ENCODE measurements at places on chromosomes 3 and 15.
A peak's percentile ranks its signal among the peaks of the same experiment; 100 is the strongest.

- H3K4me3 ChIP-seq, result no peak overlapping the region
- H3K4me1 ChIP-seq, result no peaks in the 10 kb centered on the region
- H3K27me3 ChIP-seq, result peaks cover 3% of the 10 kb centered on the region
- DNase-seq, result no peak
- no peak overlapping the region for H3K27ac ChIP-seq
Measured at GRCh38 chr3:10912786-10913185, 79.8 kb upstream of the SLC6A1 start.

- peaks cover 2% of the 10 kb centered on the region for H3K27me3 ChIP-seq
- no peak overlapping the region for H3K27ac ChIP-seq
- DNase-seq, result no peak
- no peak overlapping the region for H3K4me3 ChIP-seq
- no peaks in the 10 kb centered on the region for H3K4me1 ChIP-seq
Measured at GRCh38 chr3:10365791-10366190, 44.9 kb upstream of the SEC13 start.

- no peak for DNase-seq
- H3K27me3 ChIP-seq, result no peaks in the 10 kb centered on the region
- H3K36me3 ChIP-seq, result no peaks in the 10 kb centered on the region
- H3K4me3 ChIP-seq, result no peak overlapping the region
Measured at GRCh38 chr3:34948517-34948916, 690.8 kb upstream of the ARPP21 start.

DNA sequence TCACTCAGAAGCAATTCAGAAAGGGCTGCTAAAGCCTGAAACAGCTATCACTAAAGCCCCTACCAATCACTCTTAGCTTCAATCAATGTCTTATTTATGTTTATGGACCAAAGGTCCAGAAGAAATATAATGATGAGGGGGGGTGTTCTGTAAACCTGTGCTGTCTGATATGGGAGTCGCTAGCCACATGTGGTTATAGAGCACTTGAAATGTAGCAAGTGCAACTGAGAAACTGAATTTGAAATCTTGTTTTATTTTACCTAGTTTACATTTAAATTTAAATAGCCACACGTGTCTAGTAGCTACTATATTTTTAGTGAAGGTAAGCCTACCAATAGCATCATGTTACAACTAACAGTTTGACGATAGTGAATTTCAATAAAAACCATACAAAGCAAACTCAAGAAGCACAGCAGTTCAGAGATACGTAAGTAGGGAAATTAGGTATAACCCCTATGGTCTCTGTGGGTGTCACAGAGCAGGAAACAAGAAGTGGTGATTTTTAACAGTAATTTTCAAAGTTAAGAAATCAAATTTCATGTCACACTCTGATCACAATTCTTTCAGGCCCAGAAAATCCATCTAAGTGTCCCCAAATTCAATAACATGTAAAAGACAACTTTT, 3.6 kb downstream of the POU1F1 start:
- no peaks in the 10 kb centered on the region for H3K36me3 ChIP-seq
- no peak overlapping the region for H3K4me3 ChIP-seq
- H3K27ac ChIP-seq, result no peak overlapping the region
- no peaks in the 10 kb centered on the region for H3K27me3 ChIP-seq
- H3K4me1 ChIP-seq, result peaks cover 31% of the 10 kb centered on the region

GRCh38 chr15:80019168-80019745, 40.2 kb upstream of the ZFAND6 start:
- H3K4me1 ChIP-seq, result peaks cover 19% of the 10 kb centered on the region
- no peak overlapping the region for H3K4me3 ChIP-seq
- H3K27ac ChIP-seq, result peak overlapping the region; percentile 49
- no peak for DNase-seq
- no peaks in the 10 kb centered on the region for H3K36me3 ChIP-seq

- peaks cover 3% of the 10 kb centered on the region for H3K36me3 ChIP-seq
- H3K4me1 ChIP-seq, result peaks cover 19% of the 10 kb centered on the region
- DNase-seq, result no peak
- H3K4me3 ChIP-seq, result no peak overlapping the region
- no peaks in the 10 kb centered on the region for H3K27me3 ChIP-seq
Measured at GRCh38 chr15:88543065-88543776, 3.3 kb downstream of the DET1 start.

- DNase-seq, result no peak
- H3K4me1 ChIP-seq, result no peaks in the 10 kb centered on the region
- H3K27me3 ChIP-seq, result peaks cover 5% of the 10 kb centered on the region
- no peaks in the 10 kb centered on the region for H3K36me3 ChIP-seq
- H3K4me3 ChIP-seq, result no peak overlapping the region
Measured at GRCh38 chr15:101028772-101029438, 109.7 kb downstream of the LRRK1 start.

DNA sequence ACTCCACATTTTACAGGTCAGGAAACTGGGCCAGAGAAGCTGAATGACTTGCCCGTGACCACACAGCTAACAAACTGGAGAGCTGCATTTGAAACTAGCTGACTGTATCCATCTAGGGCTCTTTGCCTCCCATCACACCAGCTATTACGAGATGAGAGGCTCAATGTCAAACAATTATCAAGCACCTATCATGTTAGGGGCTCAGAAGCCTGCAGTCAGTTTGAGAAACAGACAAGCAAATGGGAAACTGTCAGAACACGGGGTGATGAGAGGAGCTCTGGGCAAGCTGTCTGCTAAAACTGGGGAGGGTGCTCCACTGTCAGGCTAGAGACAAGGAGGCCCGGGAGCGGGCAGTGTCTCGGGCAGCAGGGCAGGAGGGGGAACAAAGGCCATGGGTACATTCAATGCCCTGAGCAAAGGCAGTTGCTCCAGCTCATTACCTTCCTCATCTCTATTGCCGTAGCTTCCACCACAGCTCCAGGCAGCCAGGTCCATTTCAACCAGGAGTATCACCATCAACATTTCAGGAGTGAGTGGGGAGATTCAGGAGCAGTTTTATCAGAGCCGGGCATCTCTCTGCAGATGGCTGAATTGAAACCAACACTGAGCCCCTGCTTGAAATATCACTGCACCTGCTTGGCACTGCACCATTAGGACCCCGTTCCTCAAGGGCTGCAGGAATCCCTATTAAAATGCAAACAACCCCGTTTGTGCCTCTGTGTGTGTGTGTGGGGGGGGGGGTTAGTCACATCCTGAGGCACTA, 122.6 kb downstream of the RAB11A start:
- H3K4me3 ChIP-seq, result no peak overlapping the region
- H3K27ac ChIP-seq, result no peak overlapping the region
- DNase-seq, result no peak
- H3K4me1 ChIP-seq, result no peaks in the 10 kb centered on the region
- H3K36me3 ChIP-seq, result no peaks in the 10 kb centered on the region

- DNase-seq, result no peak
- no peaks in the 10 kb centered on the region for H3K4me1 ChIP-seq
- no peaks in the 10 kb centered on the region for H3K36me3 ChIP-seq
- H3K27me3 ChIP-seq, result peaks cover 1% of the 10 kb centered on the region
- H3K27ac ChIP-seq, result no peak overlapping the region
Measured at GRCh38 chr3:181418233-181418632, 293.5 kb upstream of the SOX2 start.

DNA sequence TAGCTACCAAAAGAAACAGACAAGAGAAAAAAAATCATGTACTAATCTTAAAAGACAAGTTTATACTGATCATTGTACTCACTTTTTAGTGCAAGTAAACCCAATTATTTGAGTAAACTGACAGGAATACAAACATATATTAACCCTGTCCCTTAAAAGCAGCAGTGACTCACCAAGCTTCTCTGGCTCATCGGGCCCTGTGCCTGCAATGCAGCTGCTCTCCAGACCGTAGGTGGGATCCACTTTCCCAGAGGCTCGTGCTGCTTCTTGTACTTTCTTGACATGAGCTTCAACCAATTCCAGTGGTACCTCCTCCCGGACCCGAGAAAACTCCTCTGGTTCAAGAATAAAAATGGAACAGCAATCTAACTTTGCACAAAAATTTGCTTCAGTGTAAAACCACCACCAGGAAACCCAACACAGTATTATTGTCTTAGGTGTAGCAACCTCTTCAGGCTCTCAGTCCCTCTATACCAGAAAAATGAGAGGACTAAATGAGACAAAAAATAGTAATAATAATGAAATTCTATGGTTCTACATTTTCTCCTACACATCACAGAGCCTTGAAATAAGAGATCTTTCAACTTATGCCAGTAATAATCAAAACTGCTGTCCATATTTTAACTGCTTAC, 82.6 kb upstream of the CSPG5 start:
- H3K4me3 ChIP-seq, result no peak overlapping the region
- no peaks in the 10 kb centered on the region for H3K4me1 ChIP-seq
- H3K27ac ChIP-seq, result peak overlapping the region; percentile 12
- no peak for DNase-seq

DNA sequence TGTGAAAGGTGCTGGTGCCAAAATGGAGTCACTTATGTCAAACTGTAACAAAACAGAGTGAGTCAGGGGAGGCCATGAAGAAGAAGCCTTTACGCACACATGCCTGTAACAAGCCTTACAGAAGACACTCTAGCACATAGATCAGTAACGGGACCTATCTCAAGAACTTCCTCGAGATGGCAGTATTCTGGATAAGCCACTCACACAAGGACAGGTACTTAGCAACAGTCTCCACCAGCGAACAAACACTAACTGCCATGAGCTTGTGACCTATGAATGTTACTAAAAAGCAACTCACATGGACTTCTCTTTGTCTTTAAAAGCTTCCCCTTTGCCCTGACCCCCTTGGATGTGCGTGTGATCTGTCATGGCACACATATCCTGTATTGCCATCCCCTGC, 235.1 kb downstream of the CD47 start:
- H3K27me3 ChIP-seq, result peaks cover 4% of the 10 kb centered on the region
- H3K27ac ChIP-seq, result no peak overlapping the region
- H3K36me3 ChIP-seq, result no peaks in the 10 kb centered on the region
- H3K4me3 ChIP-seq, result no peak overlapping the region
- H3K4me1 ChIP-seq, result no peaks in the 10 kb centered on the region

DNA sequence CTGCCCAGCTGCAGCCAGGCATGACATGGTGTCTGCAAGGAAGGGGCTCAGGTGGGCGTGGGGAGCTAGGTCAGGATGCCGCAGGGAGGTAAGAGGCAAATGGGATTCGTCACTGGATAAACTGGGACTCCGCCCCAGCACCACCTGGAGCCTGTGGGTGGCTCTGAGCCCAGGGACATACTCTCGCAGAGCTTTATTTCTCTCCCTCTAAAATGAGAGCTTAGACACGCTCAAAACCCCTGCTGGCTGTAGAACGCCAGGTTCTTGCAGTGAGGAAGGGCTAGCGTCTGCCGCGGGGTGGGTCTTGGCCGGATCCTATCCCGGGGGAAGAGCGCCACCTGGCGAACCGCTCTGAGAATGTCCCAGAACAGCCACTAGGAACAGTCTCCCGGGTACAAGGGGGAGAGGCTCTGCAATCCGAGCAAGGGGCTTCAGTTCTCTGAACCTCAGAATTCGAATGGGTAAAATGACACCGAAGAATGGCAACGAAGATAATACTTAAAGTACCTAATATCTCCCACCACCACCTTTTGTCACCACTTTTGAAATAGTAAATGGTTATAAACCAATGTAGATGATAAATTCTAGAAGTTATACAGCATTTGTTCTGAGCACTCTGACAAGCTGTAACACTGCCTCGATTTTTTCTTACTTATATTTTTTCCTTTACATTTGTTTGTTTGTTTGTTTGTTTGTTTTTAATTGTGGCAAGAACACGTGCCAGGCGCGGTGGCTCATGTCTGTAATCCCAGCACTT, 53.2 kb upstream of the SRGAP3 start:
- peaks cover 2% of the 10 kb centered on the region for H3K27me3 ChIP-seq
- DNase-seq, result peak; percentile 60
- H3K36me3 ChIP-seq, result no peaks in the 10 kb centered on the region
- peaks cover 5% of the 10 kb centered on the region for H3K4me1 ChIP-seq
- no peak overlapping the region for H3K27ac ChIP-seq

DNA sequence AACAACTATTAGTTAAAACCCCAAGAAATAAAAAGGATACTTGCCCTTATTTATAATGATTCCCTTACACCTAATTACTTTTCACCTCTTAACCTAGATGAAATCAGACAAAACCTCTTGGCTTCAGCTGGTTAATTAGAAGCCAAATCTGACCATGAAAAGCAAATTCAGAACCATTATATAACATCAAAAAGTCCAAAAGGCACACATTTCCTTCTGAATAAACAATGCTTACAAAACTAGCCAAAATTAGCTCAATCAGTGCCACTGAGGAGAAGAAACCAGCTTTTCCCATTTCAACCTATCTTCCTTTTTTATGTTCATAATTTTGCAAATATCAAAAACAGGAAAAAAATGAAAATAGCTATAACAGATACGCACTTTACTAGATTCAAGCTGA, 3.2 kb downstream of the EHHADH start:
- H3K27ac ChIP-seq, result no peak overlapping the region
- DNase-seq, result no peak
- H3K36me3 ChIP-seq, result peaks cover 6% of the 10 kb centered on the region
- no peak overlapping the region for H3K4me3 ChIP-seq
- peaks cover 2% of the 10 kb centered on the region for H3K4me1 ChIP-seq
- H3K27me3 ChIP-seq, result no peaks in the 10 kb centered on the region

- H3K4me3 ChIP-seq, result no peak overlapping the region
- DNase-seq, result no peak
- no peaks in the 10 kb centered on the region for H3K36me3 ChIP-seq
- peaks cover 13% of the 10 kb centered on the region for H3K4me1 ChIP-seq
Measured at GRCh38 chr3:48092270-48092669, 76.1 kb upstream of the MAP4 start.

DNA sequence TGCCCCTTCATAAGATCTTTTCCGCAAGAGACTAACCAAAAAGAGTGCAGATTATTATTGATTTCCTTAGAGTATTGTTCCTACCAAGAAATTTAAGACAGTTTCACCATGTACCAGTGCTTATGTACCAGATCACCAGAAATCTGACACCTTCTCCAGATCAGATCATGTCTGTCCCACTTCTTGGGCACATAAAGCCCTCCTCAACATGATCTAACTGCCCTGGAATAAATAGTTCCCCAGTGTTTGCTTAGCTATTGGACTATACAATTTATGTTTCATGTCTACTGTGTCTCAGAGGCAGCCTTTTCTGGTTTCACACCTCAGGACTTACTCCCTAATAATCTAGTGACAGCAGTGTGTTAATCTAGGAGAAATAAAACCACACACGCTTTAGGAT, 46.8 kb downstream of the NME9 start:
- H3K4me3 ChIP-seq, result no peak overlapping the region
- peaks cover 11% of the 10 kb centered on the region for H3K36me3 ChIP-seq
- H3K27me3 ChIP-seq, result no peaks in the 10 kb centered on the region
- H3K27ac ChIP-seq, result no peak overlapping the region
- DNase-seq, result no peak

DNA sequence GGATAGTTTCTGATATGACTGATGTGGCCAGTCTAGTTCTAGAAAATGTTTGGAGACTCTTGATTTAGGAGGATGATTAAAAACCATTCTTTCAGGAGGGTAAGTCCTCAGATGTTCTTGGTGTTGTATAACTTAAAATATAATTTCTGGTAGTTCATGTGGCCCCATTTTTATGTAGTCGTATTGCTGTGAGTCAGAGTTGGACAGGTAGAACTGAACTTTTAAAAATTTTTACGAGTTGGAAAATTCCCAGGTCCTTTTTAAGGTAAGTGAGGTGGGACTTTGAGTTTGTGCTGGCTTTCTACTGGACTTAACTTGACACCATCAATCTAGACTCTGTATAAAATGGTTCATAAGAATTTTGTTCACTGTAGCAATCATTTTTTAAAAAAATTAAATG, 92.3 kb downstream of the TCF12 start:
- no peak overlapping the region for H3K27ac ChIP-seq
- H3K27me3 ChIP-seq, result no peaks in the 10 kb centered on the region
- no peaks in the 10 kb centered on the region for H3K36me3 ChIP-seq
- DNase-seq, result no peak
- peaks cover 46% of the 10 kb centered on the region for H3K4me1 ChIP-seq
